ENCODE measurements at places on chromosomes 7 and 10.

DNA sequence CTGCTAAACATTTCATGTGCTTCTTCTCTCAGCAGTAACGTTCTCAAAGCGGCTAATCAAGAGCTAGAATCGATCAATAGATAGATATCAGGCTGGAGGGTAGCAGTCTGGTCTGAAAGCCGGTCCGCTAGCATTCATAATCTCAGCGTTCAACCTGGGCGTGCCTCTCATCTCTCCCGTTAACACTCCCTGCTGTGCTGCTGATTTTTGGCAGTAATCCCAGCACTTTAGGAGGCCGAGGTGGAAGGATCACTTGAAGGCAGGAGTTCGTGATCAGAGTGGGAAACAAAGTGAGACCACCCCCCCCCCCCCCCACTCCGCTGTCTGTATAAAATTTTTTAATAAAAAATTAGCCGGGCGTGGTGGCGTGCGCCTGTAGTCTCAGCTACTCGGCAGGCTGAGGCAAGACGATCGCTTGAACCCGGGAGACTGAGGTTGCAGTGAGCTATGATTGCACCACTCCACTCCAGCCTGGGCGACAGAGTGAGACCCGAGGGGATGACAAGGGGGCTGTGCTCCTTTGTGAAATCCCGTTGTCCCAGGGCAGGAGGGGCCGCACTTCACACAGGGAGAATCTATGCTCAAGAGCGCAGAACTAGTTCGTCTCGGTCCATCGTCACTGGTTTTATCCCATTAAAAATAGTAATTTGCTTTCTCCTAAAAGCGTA is 624 bp upstream of the CEP55 start:
- peak; percentile 71 for DNase-seq

- DNase-seq, result no peak
Measured at GRCh38 chr10:67807855-67808456, 30.0 kb downstream of the DNAJC12 start.

DNA sequence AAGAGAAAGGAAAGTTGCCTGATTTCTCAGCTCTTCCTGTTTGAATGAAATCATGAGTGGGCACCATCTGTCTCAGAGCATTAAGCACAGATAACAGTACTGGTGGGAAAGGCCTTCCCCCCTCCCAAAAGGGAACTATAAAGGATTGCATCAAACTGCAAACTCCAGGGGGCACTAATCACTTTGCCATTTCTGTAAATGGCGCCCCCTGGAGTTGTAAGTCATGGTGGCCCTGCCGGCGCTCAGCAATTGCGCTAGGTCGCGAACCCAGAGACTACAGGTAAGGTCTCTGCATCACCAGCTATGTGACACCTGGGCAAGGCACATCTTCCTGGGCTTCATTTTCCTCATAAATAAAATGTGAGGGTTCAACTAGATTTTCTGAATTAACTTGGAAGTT is 11.1 kb downstream of the LRRC4 start:
- DNase-seq, result no peak

DNA sequence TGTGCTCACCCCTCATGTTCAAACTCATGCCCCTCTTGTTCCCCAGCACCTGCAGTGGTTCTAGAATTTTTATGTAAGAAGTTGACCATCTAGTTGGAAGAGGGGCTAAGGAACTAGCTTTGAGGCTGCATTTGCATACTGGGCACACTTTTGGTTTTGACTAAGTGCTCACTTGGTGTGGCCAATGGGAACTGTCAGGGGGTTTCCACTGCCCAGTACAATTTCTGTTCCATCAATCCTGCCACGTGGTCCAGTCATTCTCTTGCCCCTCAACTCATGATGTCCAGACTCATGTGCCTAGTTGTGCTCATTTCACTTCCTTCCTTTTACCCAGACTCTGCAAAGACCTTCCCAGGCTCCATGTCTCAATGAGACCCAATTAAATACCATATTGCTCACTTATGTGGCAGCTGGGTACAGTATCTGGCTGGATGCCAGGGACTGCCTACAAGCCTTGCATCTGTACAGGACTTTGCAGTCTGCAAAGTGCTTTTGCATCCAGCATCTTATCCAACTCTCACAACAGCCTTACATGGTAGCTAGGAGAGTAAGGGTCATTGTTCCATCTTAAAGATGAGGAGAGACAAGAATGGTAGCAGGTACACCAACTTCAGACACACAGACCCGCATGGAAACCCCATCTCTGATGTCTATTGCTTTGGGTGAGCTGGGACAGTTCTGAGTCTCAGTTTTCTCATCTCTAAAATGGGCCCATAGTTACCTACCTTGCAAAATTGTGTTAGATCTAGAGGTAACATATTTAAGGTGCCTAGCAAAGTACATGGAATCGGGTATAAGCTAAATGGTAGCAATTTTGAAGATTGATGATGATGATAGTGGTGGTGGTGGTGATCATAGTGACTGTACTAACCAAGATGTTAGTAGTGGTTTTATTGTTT is 30.1 kb upstream of the KCNMA1 start:
- peak; percentile 69 for DNase-seq

GRCh38 chr7:95056107-95056739 is 148.8 kb downstream of the PPP1R9A start:
- no peak for DNase-seq
